HepG2 (cell line): ENCODE measurements at places on chromosomes 11 and 22.

- peak; percentile 83 for DNase-seq
Observed at GRCh38 chr22:37316875-37317371, 34.6 kb downstream of the CYTH4 start.

DNA sequence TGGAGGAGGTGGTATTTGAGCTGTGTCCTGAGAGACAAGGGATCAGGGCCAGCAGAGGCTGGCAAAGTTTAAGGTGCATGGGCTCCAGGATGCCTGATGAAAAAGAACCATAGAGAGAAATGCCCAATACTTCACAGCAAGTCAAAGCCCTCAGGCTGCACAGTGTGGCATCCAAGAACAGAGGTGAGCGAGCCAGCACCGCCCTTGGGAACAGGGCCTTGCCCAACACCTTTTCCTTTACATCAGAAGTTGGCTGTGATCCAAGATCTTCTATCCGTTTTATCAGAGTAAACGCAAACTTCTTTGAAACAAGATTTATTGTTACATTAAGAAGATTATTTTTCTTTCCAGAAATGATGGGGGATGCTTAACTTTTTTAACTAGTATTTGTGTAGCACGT lies 1.4 kb downstream of the B3GNT6 start:
- DNase-seq: no peak

GRCh38 chr11:32511926-32512325 lies 71.7 kb upstream of the EIF3M start:
- no peak for DNase-seq

DNA sequence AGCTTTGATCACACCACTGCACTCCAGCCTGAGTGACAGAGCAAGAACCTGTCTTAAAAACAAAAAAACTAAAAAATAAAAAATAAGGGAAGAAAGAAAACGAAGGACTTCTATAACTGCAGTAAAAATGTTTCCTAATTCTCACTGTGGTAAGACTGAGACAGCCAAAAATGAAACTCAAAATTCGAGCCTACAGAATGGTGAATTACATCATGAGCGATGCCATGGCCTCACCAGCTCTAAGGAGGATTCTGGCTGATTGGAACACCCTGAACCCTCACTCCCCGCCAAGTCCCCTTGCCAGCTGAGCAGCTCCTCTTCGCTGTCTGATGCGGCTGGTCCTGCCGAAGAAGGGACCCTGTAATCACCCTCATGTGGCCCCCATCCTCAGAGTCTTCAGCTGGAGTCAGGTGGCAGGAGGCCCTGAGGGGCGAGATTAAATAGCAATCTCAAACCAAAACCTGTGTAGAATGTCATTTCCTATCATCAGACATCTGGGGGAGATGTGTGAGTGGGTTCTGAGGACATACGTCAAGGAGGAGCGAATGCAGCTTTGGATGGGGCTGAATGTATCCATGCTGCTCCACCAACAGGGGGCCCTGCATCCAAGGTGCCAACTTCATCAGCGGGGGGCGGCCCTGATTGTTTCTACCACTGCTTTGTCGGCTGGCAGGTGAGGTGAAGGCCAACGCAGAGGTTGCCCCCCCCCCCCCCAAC lies 29.2 kb downstream of the PDGFB start:
- DNase-seq: no peak

GRCh38 chr22:47547881-47548650 lies 785.6 kb downstream of the TBC1D22A start:
- DNase-seq: no peak

DNA sequence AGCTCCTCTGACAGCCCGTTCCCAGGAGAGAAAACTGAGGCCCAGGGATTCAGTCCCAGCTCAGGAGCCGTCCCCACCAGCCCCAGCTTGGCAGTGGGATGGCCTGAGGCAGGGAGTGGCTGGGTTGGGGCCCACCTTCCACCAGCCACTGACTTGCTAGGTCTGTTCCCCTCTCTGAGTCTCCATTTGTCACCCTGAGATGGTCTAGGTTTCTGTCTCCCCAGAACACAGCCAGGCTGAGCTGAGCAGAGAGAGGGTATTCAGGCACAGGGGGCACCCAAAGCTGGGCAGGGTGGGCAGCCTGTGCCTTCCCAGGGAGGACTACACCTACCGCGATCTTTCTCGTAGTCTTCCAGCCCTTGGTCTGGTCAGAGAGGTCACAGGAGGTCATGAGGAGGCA lies 95.7 kb downstream of the PDE2A start:
- DNase-seq: no peak

DNA sequence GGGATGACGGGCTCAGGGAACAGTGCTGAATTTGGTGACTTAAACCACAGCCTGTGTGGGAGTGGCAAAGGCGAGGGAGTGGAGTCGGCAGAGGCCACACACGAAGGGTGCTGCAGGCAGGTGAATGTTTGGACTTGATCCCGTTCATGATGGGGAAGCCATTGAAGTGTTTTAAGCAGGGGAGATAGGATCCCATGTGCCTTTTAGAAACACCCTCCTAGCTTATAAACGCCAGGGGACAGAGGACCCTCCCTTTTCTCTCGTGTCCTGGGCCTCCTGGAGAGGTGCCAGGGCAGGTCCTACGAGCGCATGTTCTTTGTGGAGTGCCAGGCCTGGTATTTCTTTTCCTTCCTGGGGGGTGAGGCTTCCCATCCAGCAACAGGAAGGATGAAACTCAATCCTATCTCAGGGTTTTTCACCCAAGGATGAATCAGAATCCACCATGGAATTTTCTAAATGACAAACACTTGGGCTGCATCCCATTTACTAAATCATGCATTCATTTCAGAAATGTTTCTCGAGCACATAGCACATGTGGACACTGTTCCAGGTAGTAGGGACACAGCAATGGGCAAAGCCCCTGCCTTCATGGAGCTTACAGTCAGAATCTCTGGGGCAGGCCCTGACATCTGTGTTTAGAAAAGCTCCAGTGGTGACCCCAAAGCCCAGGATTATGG lies 59.6 kb downstream of the CHRDL2 start:
- DNase-seq: no peak

DNA sequence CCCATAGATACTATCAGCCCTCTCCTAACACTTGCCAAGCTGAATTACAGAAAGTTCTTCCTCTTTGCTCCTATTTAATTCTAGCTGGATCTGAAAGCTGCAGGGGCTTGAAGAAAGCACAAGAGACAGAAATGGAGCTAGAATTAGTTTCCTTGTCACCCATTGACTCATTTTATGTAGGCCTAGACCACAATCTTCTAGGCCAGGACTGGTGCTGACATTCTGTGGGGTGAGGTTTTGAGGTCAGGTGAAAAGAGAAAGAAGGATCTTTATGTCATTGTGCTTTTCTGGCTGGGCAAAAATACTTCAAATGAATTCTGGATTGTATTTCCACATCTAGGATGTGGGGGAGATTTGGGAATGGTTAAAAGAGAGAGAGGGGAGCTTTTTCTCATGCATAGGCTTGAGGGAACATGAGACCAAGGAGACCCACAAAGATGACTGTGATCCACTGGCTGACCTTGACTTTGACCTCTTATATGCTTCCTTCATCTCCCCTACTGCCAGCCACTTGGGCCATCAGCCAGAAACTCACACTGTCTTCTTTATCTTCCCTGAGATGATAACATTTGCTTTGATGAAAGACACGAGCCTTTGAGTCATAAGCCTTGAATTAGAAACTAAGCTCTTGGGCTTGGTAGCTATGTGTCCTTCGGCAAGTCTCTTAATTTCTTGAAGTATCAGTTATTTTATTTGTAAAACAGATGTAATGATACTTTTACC lies 274.9 kb upstream of the CADM1 start:
- DNase-seq: no peak

DNA sequence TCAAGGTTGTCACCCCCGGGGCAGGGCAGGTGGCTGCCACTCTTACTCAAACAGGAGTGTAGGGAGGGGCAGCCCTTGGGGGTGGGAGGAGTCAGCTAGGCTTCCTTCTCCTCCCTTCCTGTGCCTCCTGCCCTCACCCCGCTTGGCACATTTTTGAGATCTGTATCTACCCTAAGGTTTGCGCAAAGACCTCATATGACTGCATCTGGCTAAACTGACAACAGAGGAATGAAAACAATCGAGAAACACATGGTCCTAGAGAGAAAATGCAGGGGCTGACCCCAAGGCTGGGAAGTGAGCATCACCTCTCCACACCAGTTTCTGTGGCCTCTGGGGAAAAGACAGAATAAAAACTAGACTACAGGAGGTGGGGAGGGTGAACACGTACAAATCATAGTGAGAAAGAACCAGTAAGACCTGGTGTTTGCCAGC lies 28.1 kb downstream of the IGSF9B start:
- DNase-seq: no peak

- no peak for DNase-seq
Observed at GRCh38 chr11:78379039-78379670, 38.5 kb downstream of the GAB2 start.

DNA sequence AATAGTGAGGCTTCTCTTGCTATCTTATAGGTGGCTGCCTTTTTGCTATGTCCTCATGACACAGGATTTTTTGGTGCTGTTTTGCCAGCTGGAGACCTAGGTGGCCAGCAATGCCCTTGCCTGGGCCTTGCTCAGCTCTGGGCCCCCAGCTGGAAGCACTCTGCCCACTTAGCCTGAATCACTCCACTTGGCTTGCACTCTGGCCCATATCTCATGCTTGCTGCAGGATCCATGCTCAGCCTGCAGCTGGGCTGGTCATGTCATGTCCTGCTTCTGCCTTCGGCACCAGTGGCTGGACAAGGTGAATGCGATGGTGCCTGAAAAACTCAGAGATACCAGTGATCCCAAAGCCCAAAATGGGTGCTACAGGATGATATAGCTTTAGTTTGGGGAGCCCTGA lies 818.6 kb upstream of the FAT3 start:
- DNase-seq: no peak

DNA sequence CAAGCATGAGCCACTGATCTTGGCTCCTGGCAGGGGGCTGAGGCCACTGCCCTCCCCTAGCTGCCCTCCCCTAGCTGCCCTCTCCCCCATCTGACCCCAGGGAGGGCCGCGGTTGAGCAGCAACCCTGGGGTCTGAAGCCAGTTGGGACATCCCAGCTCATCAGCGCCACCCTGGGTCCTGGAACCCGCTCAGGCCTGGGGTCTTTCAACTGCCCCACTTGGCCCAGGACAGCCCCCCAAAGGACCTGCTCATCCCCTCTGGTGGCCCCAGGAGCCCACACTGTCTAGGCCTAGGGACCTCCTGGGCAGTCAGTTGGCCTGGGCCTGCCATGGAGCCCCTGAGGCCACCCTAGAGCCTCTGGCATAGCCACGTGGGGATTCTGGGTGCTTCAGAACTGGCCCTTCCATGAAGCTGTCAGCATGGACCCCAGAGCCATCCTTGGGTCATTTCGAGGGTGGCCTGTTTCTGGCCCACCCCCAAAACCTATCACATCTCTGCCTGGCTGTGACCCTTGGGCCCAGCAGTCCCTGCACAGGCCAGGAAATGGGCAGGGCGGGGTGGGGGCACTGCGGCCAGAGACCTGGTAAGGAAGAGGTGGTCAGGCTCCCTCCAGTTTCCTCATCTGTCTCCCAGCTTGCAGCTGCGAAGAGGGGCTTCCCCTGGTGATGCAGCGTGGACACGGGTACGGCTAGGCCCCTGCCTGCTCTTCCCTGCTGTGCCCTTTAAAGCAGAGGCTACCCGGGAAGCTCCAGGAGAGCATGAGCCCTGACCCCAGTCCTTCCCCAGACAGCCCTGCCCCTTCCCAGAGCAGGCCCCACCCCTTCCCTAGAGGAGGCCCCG lies 37.9 kb downstream of the MUC2 start:
- DNase-seq: no peak

DNA sequence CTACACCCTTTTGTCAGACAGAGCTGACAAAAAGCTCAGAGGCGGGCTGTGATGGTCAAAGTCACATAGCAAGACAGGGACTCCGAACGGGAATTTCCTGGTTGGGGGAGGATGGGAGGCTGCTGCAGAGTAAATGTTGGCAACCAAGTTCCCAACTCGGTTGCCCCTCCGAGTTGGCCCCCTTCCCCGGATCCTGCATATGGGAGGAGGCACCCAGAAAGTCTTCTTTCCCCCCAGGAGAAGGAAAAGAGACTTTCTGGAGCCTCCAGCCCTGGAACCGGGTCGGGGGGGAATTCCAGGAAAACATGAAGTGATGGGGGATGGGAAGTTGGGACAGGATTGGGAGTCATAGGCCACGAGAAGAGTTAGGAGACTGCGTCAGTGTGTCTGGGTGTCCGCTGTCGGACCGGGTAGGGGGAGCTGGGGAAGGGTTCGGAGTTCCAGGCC lies 614 bp downstream of the SELENOM start:
- DNase-seq: no peak

GRCh38 chr22:30143265-30143664 lies 63.0 kb downstream of the HORMAD2 start:
- no peak for DNase-seq

DNA sequence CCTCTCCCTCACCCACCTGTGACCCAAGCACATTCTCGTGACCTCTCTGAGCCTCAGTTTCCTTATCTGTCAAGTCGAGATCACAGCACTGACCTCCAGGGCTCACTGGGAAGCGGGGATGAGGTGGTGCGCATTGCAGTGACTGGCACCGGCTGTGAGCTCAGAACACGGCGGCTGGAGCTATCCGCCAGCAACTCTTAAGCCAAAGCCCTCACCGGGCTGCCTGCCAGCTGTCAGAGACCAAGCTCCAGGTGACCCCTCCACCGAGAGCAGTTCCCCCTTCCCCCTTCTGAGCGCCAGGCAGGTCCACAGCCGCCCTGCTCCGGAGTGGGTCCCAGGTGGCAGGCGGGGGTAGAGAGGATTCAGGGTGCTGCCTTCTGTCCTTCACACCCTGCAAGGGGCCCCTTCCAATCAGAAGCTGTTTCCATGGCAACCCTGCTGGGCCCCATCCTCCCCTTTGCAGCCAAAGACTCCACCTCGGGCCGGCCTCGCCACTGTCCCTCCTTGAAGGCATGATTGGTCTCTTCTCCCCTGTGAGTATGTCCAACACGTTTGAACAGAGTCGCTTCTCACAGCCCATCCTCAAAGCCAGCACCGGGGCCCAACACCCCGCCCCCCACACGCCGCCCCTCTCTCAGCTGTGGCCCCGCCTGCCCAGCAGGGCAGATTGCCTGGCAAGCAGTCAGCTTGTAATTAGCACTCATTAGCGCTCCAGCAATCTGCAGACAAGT lies 98.7 kb downstream of the WNT7B start:
- DNase-seq: no peak

- no peak for DNase-seq
Observed at GRCh38 chr11:64021757-64022093, 14.0 kb upstream of the FLRT1 start.

DNA sequence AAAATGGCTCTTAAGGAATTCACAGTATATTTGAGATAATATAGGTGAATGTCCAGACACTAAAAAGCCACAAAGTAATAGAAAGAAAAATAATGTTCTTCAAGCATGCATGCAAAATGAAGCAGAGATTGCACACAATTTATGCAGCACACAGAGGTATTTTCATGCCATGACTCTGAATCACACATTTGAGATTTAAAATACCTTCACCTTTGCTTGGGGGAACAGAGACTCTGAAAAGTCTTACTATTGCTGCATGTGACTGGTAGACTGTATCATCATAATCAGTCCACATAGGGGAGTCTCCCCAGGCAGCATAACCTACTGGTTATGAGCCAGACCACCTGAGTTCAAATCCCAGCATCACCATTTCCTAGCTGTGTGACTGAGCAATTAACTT lies 96.2 kb downstream of the RCN1 start:
- DNase-seq: no peak

DNA sequence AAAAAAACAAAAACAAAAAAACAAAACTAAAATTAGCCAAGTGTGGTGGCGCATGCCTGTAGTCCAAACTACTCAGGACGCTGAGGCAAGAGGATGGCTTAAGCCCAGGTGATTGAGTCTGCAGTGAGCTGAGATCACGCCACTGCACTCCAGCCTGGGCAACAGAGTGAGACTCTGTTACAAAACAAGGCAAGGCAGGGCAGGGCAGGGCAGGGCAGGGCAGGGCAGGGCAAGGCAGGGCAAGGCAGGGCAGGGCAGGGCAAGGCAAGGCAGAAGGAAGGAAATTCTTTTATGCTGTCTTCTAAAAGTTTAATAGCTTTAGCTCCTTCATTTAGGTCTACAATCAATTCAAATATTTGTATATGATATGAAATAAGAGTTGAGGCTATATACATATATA lies 50.1 kb upstream of the RASSF10 start:
- no peak for DNase-seq
